Stimulated activated CD4-positive, alpha-beta T cell treated with anti-CD3 and anti-CD28 coated beads, Interleukin-2, amount 100 ng/mL, for 4 hours (primary cell): ENCODE measurements at places on chromosomes 4 and X.

GRCh38 chr4:154692304-154692818, 51.4 kb upstream of the LRAT start:
- no peak for DNase-seq

GRCh38 chr4:144340931-144341330, 200.4 kb upstream of the GYPA start:
- no peak for DNase-seq

DNA sequence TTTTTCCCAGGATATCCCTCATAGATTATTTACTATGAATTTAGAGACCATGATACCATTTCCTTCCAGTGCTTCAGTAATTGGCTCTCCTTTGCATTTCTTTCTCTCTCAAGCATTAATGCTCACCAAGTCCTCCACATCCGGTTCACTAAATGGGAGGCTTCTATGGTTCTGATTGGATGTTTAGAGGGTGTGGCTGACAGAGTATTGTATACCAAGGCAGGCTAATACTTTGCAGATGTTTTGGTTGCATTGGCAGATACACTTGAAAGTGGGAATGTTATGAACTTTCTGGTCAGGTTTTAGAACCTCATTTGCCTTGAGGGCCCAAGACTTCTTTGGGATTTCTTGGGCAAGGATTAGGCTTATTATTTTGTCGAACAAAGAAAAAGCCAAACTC, 24.2 kb downstream of the CBLL2 start:
- no peak for DNase-seq

GRCh38 chrX:69291116-69291515, 125.9 kb upstream of the PJA1 start:
- no peak for DNase-seq

- no peak for DNase-seq
These were observed 31.9 kb downstream of the NSG1 start for GRCh38 chr4:4418676-4419390.

- no peak for DNase-seq
These were observed 199.7 kb upstream of the MAMLD1 start for GRCh38 chrX:150163221-150163930.

DNA sequence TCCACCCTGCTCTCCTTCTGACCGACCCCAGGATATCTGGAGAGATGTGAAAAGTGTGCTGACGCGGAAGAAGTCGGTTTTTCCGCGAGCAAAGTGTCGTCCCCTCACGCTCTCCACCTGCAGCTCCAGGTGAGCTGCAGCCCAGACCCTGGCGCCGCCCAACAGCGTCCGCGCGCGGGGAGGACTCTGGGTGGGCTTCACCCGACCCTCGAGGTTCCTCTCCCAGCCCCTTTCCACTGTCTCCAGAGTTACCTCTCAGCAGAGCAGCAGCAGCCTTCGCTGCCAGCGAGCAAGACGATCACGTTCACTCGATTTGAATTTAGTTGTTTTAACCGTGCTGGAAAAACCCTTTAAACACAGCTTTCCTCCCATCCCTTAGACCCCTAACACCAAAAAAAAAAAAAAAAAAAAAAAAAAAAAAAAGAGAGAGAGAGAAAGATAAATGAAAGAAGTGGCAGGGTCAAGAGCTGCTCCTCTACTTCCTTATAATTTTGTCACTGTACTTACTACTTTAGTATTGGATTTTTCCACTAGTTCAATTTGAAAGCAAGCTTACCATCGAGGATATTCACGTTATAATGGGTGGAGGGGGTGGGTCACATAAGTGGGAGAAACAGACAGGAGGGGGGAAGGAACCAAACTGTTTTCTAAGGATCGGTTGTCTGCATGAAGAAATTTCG, 758 bp upstream of the NR3C2 start:
- DNase-seq = no peak
